ENCODE measurements at places on chromosomes 7 and 10.

GRCh38 chr10:63767138-63767801 lies 246.1 kb downstream of the REEP3 start:
- no peak for DNase-seq

DNA sequence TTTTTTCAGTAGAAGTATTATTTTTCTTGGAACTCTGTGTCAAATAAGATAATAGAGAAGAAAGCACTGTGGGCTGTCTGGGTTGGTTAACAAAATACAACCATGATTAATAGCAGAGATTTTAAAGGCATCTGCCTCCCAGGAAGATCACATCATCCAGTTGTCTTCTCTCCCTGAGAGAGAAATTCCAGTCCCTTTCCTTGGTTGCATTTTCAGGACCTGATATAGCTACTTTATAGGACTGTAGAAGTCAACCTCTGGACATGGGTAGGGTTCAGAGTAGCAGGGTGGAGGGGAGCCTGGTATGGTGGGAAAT lies 309.9 kb upstream of the IGFBP3 start:
- DNase-seq = no peak

DNA sequence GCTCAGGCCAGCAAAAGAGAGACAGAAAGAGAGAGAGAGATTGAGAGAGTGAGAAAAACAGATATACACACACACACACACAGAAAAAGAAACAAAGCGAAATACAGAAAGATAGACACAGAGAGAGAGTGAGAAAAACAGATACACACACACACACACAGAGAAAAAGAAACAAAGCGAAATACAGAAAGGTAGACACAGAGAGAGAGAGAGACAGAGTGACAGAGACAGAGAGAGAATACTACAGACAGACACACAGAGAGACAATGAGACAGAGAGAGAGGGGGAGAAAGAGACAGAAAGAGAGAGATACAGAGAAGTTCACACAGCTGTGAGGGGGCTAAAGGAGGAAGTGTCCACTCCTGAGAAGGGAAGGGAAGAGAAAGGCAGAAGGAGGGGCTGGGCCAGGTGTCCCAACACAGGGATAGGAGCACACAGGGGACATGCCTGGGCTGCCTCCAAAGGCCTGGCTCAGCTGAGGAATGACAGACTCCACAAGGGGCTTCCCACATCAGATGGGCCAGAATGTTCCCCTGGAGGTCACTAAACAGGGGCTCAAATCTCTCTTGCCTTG lies 4.3 kb downstream of the GCK start:
- DNase-seq = no peak

- no peak for DNase-seq
Observed at GRCh38 chr7:50287129-50287528, 17.4 kb upstream of the IKZF1 start.

Measured in KG1 (cell line).